ENCODE measurements at places on chromosomes 16 and 17.

GRCh38 chr17:80584176-80584905, 39.7 kb downstream of the RPTOR start:
- DNase-seq = no peak

GRCh38 chr17:63824362-63824761, 2.9 kb upstream of the PSMC5 start:
- DNase-seq = no peak

GRCh38 chr16:70670175-70670574, 15.7 kb downstream of the MTSS2 start:
- DNase-seq = no peak

DNA sequence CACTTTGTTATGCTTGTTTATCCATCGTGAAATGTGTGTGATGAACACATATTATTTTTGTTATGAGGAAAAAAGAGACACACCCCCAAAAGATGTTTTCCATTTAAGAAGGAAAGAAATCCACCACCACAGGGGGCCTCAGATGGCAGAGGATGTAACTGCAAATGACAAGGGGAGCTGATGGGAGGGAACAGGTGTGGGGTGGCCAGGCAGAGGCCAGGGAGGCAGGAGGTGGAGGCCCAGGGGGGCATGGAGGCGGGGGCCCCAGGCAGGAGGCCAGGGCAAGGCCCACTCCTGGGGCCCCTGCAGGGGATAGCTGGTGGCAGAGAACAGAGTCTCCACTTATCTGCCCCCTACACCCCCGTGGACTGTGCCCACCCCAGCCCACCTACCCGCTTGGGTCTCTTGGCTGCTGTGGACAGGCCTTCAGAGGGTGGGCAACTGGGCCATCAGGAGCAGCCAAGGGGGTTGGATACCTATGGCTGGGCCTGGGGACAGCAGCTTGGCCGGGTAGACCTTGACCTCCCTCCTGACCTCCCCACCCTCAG, 28.0 kb downstream of the PPL start:
- DNase-seq = no peak

- no peak for DNase-seq
Measured at GRCh38 chr16:4664538-4665418, 28.6 kb upstream of the NUDT16L1 start.

- DNase-seq = no peak
Measured at GRCh38 chr16:54817940-54818574, 112.6 kb upstream of the IRX5 start.
